Activated naive CD8-positive, alpha-beta T cell treated with anti-CD3 and anti-CD28 coated beads, Interleukin-2, amount 10 ng/mL, durations not matched to agents 7 days and 5 days (primary cell): ENCODE measurements at places on chromosomes 1 and 21. TPM values are rescaled to one million over a fixed set of nuclear protein-coding genes. Genes with fewer than 3 reads are reported as not detected.

DNA sequence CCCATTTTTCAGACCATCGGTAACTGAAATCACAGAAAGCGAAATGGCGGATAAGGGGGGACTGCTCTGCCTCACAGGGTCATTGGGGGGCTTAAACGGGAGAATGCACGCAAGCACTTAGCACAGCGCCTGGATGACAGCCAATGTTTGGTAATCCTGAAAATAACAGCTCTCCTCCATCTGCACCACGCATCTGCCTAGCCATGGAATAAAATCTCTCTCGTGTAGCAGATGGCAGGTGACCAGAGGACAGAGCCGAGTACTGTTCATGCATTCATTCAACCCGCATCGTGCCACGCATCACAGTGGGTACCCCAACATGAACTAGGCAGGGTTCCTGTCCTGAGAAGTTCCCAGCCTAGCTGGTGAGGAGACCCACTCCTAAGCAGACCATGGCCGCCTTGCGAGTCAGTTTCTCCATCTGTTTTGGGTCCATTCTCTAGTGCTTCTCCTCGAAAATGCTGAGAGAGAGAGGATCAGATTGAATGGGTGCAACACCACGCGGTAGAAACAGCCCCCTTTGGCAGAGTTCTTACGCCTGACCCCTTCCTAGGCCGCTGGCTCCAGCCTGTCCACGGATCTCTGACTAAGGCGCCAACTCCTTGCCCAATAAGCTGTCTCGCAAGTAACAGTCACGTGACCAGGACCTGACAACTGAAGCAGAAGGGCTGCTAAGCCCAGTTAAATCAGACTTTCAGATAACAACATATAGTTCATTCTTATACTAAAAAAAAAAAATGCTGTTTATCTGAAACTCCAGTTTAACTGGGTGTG is 7.3 kb downstream of the SLC1A7 start:
- no peak for DNase-seq

DNA sequence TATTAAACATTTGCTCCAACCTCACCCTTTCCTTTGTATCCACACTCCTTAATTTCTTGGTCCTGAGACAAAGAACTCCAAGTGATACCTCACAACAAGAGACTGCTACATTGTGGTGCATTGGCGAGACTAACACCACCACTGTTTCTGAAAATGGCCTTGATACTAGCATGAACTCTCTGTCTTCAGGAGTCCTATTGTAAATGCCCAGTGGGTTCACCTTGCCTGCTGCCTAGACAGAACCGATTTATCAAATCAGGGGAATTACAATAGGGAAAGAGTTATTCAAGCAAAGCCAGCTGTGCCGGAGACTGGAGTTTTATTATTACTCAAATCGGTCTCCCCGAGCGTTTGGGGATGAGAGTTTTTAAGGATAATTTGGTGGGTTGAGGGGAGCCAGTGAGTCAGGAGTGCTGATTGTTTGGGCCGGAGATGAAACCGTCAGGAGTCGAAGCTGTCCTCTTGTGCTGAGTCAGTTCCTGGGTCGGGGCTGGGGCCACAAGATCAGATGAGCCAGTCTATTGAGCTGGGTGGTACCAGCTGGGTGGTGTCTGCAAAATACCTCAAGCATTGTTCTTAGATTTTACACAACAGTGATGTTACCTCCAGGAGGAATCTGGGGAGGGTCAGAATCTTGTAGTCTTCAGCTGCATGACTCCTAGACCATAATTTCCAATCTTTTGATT is 83.1 kb downstream of the DESI2 start:
- DNase-seq = no peak

DNA sequence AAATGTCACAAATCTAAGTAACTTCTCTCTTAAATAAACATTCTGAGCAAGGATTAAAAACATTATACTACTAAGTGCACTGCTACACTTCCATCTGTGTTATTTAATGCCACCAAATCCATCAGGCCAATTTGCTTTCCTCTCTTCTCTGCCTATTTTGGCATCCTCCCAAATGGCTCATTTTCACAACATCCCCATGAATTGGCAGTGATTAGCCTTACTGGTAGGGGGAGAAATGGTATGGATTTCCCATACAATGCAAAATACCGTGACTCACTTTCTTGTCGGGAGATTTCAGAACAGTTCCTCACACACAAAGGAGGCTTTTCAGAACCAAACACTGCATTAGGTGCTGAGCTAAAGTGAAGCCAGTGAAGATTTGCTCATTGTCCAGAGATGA is 195.7 kb downstream of the MIS18A start:
- no peak for DNase-seq

DNA sequence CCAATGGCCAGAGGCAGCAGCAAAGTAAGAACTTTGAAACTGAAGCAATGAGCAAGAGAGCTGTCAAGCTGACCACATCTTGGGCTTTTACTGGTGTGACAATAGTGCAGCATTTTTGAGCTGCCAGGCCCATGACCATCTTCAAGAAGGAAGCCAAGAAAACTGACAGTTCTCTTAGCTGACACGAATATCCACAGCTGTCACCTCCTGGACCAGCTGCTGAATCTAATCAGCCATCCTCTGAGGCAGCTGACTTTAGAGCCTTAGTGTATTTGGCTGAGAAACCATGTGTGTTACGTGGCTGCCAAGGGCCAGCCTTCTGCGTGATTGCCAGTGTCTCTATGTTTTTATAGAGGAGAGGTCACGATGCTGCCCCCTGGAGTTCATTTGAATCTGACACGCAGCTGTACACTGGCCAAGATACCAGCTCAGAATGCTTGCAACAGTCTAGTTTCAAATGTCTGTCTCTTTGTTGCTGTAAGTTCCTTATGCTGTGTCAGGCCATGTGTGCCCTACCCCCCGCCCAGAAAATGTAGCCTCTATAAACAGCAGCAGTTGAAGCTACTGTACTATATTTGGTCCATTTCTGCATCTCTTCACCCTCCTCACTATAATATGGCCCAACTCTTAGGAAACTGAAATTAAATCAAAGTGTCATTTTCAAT is 39.7 kb downstream of the PALMD start:
- peak; percentile 30 for DNase-seq

DNA sequence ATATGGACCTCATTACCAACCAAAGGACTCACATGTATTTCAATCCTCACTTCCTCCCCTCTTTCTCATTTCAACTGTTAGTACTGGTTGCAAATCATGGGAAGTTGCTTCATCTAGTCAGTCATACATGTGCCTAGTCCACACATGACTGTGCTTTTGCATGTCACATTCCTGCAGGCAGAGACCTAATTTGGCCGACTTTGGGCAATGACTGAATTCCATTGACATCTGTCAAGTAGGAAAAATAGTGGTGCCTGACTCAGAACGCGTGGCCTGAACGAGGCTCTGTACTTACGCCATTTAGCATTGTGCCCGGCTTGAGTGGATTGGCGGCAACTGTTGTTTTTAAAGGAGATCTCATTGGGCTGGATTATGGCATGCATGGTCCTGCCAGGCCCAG is 18.0 kb downstream of the PTPRU start:
- DNase-seq = no peak

DNA sequence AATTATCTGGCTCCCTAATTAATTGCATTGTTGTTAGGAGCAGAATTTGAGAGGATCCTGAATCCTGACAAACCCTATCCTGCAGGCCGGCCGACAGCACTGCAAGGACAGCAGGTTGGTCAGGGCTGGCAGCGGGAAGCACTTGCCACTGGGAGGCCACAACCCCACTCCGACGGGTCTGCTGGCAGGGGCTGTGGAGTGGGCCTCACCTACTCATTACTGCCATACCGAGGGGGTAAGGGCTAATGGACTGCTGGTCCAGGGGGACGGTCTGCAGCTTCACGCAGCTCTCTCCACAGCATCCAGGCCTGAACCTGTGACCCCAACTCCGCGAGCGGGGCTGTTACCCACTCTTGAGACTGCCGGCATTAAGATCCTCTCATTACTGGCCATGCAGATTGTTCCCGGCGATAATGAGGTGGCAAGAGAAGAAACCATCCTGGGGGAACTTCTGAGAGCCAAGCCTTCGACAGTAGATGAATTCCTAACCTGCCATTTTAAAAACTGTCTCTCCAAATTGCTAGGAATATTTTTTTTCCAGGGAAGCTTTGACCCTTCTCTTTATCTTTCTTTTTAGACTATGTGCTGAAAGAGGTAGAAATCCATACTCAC is 501.3 kb downstream of the OMA1 start:
- DNase-seq = no peak

- DNase-seq = peak; percentile 39
Observed at GRCh38 chr1:28115267-28115666, 26.9 kb upstream of the EYA3 start.

- DNase-seq = no peak
Observed at GRCh38 chr21:34835526-34835925, 166.7 kb downstream of the CLIC6 start.

DNA sequence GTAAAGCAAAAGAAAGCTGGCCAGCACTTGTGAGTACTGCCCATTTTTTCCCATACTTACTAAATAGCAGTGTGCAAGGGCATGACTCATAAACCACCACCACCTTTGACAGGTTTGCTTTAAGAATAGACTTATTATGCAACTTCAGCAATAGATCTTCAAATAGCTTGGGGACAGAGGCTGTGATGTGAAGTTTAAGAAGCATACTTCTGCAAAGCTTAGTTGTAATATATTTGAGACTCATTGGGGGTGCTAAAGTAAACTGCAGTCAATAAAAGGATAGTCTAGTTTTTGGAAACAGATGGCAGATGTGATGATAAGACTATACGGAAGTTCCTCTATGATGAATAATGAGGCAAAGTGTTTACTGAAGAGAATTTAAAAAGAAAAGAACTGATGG is 210.0 kb downstream of the PLA2G4A start:
- DNase-seq = no peak

- DNase-seq = no peak
Observed at GRCh38 chr1:94778808-94779207, 41.3 kb upstream of the SLC44A3 start.

- DNase-seq = no peak
Observed at GRCh38 chr1:8261398-8261762, 56.5 kb upstream of the SLC45A1 start.

DNA sequence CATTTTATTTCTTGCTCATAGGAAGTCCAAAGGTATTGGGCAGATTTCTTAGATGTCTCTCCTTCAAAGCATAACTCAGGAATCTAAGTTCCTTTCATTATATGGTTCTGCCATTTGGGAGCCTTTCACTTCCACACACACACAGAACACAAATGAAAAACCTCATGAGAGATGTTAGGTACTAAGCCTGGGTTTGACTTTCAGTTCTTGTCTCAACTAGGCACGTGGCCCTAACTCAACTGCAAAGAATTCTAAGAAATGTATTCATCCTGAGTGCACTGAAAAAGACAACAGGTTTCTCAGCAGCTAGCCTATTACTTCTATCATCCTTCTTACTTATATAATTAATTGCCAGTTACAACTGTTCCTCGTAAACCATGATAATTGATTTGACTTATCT is 190.0 kb upstream of the SAMSN1 start:
- DNase-seq = no peak

- no peak for DNase-seq
Observed at GRCh38 chr1:97918961-97919360, 1.9 kb downstream of the DPYD start.

- DNase-seq = no peak
Observed at GRCh38 chr1:93738075-93738622, 56.5 kb upstream of the BCAR3 start.

- DNase-seq = no peak
Observed at GRCh38 chr1:192539297-192540092, 36.1 kb upstream of the RGS1 start.

- DNase-seq = no peak
Observed at GRCh38 chr21:35779690-35780570, 280.4 kb downstream of the SETD4 start.

- DNase-seq = no peak
Observed at GRCh38 chr21:43693981-43694380, 24.9 kb upstream of the PDXK start.

DNA sequence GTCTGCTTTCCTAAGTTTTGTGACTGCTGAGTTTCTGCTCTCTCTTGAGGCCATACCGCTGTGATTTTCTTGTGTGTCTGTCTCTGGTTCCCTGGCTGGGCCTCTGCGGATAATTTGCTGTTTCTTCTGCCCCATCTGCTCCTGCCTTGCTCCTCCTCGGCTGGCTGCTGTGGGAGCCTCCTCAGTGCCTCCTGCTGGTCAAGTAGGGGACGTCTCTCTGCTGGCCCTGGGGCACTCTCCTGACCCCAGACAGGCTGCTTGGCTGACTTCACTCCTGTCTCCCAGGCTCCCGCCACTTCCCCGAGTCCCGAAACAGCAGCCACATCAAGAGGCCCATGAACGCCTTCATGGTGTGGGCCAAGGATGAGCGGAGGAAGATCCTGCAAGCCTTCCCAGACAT is 28.5 kb downstream of the ETNK2 start:
- no peak for DNase-seq

DNA sequence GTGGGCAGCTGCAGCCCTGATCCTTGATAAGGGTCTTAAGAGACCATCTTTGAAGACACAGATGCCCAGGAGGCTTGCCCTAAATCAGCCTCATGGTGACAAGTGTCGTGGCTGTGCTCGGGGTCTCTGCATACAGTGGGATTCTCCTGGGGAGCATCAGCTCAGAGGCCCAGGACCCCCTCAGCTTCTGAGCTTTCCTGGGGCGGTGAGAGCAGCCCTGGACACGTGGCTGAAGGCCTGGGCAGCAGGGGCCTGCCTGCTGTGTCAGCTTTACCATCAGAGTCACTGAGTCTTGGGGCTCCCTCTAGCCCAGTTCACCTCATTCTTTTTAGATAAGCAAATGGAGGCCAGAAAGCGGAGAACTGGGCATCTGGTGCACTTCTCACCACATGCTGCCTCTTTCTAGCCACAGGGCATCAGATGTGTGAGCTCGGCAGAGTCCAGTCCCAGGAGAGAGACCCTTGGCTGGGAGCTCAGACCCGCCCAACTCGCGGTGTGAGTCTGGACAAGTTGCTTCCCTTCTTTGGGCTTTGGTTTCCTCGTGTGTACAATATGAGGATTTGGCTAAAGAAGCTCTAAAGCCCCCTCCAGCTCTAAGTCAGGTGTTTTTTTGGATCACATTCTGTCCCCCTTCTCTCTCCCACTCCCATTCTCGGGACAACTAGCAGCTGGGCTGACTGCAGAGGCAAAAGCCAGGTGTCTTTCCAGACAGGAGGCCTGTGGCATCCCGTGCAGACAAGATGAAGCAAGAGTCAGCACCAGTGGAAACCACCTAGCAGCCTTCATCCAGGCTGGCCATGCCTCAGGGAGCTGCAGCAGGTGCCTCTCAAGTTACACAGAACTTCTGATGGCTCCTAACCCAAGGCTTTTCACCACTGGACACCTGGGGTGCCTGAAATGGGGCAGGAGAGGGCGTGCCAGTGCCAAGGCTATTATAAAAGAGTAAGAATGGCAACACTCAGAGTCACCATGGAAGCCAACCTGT is 119.1 kb downstream of the KCNN3 start:
- DNase-seq = no peak

- no peak for DNase-seq
Observed at GRCh38 chr1:20846461-20847374, 59.6 kb upstream of the HP1BP3 start.

GPR161 gene
- 0.20 TPM for total RNA-seq

LCE2C gene
- total RNA-seq = not detected

ADAMTS4 gene
- total RNA-seq = 3.5 TPM

DCDC2B gene
- total RNA-seq = 0.22 TPM

DUSP12 gene
- 28.7 TPM for total RNA-seq

AADACL4 gene
- total RNA-seq = not detected

CENPL gene
- total RNA-seq = 34.0 TPM

CYP2J2 gene
- 3.6 TPM for total RNA-seq

DNAI4 gene
- 4.2 TPM for total RNA-seq
